Cerebellar nuclear complex (tissue), 1 donor: ENCODE measurements at places on chromosomes 12 and 14.

GRCh38 chr14:68814539-68815297, 21.9 kb upstream of the ZFP36L1 start:
- DNase-seq = no peak

- DNase-seq = no peak
Observed at GRCh38 chr12:32397696-32398095, 1.7 kb upstream of the FGD4 start.

DNA sequence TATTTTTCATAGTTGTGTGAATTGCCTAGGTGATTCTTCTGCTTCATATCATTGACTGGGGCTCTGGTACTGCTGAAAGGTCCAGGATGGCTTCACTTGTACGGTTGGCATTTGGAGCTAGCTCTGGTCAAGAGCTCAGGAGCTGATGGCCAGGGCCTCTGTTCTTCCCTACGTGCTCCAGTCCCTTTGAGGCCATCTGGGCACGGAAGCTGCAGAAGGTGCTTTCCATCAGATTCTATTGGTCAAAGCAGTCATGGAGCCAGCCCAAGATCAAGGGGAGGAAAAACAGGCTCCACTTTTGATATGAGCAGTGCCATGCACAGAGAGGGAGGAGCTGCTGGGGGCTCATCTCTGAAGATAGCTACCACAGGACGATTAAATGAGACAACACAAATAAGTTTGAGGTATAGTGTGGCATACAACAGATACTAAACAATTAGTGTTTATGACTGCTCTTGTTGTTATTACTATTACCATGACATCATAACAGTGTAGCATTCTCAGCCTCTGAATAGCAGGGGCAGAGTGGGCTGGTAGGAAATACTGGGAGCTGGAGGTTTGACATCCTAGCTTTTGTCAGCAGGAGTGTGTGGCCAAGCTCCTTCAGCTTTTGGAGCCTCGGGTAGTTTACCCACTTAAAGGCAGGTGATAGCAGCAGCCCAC, 10.4 kb downstream of the KRT83 start:
- DNase-seq = no peak

DNA sequence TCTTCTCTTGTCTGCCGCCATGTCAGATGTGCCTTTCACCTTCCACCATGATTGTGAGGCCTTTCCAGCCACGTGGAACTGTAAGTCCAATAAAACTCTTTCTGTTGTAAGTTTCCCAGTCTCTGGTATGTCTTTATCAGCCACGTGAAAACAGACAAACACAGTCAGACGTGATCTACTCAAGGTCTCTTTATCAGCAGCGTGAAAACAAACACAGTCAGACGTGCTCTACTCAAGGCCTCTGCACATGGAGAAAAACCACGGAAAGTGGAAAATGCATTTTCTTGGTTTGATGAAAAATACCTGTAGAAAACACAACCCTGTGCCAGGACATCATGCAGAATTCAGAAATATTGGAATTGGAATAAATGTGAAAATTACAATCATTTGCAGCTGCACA, 1115.7 kb downstream of the TMEM121 start:
- no peak for DNase-seq

DNA sequence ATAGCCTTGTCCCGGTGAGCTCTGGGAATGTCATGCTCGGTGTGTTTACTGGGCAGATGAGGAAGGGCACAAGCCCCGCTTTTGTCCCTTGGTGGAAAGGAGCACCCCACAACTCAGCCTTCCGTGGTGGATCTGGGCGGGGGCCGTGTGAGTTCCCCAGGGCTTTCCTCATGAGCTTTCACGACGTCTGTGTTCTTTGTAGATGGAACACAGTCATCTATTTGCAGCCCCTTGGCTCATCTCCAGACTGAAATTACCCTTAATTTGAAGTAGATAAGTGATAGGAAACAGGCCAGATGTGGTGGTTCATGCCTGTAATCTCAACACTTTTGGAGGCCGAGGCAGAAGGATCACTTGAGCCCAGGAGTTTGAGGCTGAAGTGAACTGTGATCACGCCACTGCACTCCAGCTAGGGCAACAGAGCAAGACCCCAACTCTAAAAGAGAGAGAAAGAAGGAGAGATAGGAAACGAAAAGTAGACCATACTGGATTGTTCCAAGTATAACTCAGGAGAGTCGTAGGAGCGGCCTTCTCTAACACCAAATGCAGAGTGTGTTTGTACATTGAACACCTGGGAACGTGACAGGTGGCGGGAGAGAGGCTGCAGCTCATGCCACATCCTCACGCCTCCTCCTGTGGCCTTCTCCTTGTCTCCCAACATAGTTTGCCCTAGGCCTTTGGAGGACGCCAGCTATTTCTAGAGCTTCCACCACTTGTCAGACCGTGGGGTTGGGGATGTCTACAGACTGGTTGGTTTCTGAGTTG, 8.8 kb downstream of the P2RX4 start:
- DNase-seq = no peak

- DNase-seq = no peak
Observed at GRCh38 chr14:39230416-39231035, 3.2 kb upstream of the MIA2 start.

GRCh38 chr12:104683831-104684503, 227.2 kb downstream of the CHST11 start:
- no peak for DNase-seq

DNA sequence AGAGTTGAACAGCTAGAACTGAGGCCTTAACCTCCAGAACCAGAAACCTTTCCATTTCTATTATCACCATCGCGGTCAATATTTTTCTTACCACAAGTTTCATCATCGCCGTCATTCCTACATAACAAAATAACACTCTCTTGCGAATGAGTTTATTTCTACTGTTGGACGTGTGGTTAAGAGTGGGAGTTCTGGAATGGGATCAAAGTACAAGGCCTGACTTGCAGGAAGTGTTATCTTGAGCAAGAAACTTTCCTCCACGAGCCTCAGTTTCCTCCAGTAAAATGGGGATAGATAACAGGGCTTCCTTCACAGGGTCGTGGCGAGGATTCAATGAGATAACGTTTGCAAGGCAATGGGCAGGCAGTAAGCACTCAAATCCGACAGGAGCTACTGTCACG, 652 bp downstream of the SART3 start:
- DNase-seq = no peak

DNA sequence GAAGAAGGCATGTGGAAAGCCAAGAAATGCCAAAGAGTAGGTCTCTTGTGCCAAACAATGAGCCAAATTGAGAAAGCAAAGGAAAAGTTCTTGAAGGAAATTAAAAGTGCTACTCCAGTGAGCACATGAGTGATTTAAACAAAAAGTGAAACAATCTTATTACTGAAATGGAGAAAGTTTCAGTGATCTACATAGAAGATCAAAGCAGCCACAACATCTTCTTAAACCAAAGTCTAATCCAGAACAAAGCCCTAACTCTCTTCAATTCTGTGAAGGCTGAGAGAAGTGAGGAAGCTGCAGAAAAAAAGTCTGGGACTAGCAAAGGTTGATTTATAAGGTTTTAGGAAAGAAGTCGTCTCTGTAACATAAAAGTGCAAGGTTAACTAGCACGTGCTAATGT, 259.6 kb downstream of the FLRT2 start:
- no peak for DNase-seq

DNA sequence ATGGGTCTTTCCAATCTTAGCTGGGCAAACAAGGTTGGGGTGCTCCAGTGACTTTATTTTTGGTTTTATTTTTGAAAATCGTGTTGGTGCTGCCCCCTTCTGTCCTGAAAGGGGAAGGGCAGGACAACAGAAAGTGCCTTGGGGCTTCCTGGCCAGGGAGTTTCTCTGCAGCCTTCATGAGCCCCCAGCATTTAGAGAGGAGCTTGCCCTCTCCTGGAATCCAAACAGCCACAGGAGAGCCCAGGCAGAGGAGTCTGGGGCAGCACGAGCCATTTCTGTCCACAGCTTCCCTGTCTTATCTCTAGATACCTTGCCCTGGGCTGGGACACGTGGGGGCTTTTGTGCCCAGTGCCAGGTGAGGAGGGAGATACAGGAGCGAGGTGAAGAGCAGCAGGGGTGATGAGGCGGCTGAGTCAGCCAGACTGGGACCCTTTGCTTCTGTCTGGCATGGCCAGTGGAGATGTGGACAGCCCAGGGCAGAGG, 4.4 kb upstream of the C1RL start:
- no peak for DNase-seq

- DNase-seq = no peak
Observed at GRCh38 chr14:65927931-65928356, 515.4 kb downstream of the FUT8 start.

- no peak for DNase-seq
Observed at GRCh38 chr14:65079768-65080167, 22.5 kb downstream of the MAX start.
